ENCODE measurements at places on chromosomes 7 and 10.
A peak's percentile ranks its signal among the peaks of the same experiment; 100 is the strongest.

- no peak for DNase-seq
These were observed 39.4 kb downstream of the PLXNA4 start for GRCh38 chr7:132536654-132537395.

DNA sequence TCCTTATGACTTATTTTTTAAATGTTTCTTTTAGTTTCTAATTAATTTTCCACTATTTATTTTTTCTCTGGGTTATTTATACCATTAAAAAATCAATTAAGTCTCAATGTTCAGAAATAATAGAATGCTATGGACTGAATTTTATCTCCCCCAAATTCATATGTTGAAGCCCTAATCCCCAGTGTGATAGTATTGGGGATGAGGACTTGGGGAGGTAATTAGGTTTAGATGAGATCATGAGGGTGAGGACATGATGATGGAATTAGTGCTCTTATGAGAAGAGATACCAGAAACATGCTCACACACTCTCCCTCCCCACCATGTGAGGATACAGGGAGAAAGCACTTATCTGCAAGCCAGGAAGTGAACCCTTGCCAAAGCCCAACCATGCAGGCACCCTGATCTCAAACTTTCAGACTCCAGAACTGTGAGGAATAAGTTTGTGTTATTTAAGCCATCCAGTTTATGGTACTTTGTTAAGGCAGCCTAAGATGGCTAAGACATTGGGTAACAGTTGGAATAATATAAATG is 202.6 kb downstream of the MDFIC start:
- no peak for DNase-seq

DNA sequence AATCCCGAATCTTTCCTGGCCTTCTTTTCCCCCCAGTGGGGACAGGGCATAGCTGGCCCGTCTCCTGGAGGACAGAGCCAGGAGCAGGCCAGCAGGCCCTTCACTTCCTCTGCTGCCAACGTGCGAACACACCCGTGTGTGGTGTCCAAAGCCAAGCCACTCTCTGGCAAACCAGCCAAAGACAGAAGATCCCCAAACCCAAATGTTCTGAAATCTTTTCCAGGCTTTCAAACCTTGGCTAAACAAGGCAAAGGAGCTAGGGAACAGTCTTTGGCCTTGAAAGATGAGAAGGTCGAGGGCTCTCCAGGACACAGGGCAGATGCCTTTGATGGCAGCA is 63.0 kb downstream of the PROSER2 start:
- no peak for DNase-seq

- DNase-seq: no peak
These were observed 33.2 kb downstream of the ABCC2 start for GRCh38 chr10:99815621-99816020.

DNA sequence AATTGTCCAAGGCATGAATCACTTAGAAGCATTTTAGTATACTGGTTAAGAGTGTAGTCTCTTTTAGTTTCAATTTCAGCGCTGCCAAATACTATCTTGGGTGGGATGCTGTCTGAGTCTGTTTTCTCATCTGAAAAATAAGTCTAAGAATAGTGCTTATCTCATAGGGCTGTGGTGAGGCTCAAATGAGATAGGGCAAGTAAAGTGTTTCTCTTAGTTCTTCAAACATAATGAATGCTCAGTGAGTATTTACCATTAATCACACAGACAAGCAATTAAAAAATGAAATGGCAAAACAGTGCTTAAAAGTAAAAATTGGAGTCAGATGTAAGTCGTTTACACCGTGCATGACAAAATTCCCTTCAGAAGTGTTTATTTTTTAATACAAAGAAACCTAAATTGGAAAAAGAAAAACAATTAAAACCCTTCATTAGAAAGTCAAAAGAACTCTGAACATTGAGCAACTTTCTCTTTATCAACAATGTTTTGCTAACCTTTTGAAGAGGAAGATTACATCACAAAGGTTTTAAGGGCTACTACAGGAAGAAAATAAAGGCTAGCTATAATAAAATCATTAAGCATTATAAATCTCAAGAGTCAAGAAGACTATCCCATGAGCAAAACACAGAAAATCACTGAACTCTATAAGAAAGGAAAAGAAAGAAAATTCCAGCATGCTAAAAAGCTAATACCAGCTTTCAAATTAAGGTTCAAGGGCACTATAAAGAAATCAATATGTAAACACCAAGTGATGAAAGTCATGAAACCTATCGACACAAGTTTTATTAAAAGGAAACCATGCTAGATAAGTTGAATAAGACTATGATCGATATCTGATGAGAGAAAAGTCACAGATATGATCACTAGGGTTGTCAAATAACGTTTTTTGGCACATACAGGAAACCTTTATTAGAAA is 45.6 kb upstream of the C1GALT1 start:
- no peak for DNase-seq

GRCh38 chr7:158320328-158320727 is 267.3 kb downstream of the PTPRN2 start:
- no peak for DNase-seq

- DNase-seq: no peak
These were observed 1.2 kb upstream of the ZNF655 start for GRCh38 chr7:99557196-99557607.

GRCh38 chr10:127423218-127423915 is 125.7 kb upstream of the NPS start:
- no peak for DNase-seq

DNA sequence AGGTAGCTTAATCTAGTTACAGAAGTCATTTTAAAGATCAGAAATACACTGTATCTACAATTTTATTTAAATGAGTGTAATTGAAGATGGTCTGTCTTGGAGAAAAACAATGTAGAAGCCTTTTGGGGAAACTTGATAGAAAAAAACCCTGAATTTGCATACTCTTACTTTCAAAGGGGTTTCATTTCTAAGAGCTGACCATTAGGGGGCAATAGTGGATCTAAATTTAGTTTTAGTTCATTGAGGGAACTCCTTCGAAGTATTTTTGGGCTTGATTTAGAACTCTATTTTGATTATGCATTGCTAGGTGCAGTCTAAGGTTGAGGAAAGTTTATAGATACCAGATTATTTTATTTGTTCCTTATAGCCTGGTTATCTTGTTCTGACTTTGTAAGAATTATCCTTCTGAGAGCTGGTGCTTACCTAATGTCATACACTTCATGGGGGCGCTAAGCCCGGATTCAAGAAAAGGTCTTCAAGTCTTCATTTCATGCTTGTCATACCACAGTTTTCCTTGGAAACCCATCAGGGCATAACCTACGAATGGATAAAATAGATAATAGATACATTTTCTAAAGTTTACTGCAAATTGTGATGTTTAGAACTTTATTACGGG is 69.1 kb upstream of the MXI1 start:
- peak; percentile 54 for DNase-seq

GRCh38 chr10:79102498-79102874 is 33.7 kb downstream of the ZMIZ1 start:
- DNase-seq: peak; percentile 71

- DNase-seq: peak; percentile 65
These were observed 35.4 kb downstream of the C7orf25 start for GRCh38 chr7:42876182-42877068.

GRCh38 chr7:5708271-5708670 is 73.2 kb downstream of the RNF216 start:
- no peak for DNase-seq

- DNase-seq: peak; percentile 20
These were observed 43.8 kb upstream of the RABGEF1 start for GRCh38 chr7:66696774-66697191.

GRCh38 chr7:154960063-154960790 is 42.7 kb downstream of the PAXIP1 start:
- DNase-seq: no peak

- peak; percentile 1 for DNase-seq
These were observed 312.0 kb downstream of the WDR37 start for GRCh38 chr10:1367938-1368841.

DNA sequence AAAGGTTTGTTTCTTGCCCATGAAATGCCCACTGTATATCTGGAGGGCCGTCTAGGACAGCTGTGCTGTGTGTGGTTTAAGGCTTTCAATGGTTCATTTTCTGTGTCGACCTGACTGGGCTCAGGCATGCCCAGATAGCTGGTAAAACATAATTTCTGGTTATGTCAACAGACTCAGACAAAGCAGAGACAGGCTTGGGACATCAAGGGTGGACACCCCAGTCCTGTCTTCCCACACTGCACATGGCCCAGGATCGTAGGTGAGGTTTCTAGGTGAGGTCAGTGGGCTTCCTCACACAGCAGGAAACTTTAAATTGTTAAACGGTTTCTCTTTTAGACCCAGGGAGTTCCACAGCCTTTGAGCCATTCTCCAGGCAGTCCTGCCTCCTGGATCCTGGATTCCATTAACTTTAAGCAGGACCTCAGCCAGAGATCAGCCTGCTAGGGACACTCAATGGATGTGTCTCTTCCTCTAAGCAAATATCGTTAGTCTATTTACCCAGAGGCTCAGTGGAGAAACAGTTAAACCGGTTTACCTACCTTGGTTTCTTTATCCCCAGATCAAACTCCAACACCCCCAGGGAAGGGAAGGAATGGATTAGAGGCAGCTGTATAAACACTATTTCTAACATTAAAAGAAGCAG is 66.4 kb downstream of the ST8SIA6 start:
- DNase-seq: peak; percentile 31

DNA sequence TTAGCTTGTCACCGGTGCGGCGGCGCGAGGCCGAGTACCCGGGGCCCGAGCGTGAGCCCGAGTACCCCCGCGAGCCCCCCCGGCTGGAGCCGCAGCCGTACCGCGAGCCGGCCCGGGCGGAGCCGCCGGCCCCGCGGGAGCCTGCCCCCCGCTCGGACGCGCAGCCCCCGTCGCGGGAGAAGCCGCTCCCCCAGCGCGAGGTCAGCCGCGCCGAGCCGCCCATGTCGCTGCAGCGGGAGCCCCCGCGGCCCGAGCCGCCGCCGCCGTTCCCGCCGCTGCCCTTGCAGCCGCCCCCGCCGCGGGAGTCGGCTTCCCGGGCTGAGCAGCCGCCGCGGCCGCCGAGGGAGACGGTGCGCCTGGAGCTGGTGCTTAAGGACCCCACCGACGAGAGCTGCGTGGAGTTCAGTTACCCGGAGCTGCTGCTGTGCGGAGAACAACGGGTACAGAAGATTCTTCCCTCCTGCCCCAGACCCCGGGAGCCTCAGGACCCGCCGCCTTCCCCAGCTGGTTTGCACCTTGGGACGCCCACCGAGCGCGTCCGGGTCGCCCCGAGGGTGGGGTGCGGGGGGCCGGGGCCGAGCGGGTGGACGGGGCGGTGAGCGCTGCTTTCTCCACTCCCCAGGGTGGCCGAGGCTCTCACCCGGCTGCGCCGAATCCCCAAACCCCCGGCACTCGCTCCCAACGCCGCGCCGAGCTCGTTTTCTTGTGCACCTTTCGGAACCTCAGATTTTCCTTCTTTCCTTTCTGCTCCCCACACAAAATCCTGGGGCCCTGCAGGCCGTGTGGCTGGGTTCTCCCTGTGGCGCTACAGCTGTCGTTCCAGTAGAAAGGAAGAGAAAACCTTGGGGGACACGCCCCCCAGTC is 708 bp downstream of the UBN2 start:
- peak; percentile 46 for DNase-seq

GRCh38 chr10:79947083-79947415 is 1.9 kb downstream of the SFTPD start:
- no peak for DNase-seq

DNA sequence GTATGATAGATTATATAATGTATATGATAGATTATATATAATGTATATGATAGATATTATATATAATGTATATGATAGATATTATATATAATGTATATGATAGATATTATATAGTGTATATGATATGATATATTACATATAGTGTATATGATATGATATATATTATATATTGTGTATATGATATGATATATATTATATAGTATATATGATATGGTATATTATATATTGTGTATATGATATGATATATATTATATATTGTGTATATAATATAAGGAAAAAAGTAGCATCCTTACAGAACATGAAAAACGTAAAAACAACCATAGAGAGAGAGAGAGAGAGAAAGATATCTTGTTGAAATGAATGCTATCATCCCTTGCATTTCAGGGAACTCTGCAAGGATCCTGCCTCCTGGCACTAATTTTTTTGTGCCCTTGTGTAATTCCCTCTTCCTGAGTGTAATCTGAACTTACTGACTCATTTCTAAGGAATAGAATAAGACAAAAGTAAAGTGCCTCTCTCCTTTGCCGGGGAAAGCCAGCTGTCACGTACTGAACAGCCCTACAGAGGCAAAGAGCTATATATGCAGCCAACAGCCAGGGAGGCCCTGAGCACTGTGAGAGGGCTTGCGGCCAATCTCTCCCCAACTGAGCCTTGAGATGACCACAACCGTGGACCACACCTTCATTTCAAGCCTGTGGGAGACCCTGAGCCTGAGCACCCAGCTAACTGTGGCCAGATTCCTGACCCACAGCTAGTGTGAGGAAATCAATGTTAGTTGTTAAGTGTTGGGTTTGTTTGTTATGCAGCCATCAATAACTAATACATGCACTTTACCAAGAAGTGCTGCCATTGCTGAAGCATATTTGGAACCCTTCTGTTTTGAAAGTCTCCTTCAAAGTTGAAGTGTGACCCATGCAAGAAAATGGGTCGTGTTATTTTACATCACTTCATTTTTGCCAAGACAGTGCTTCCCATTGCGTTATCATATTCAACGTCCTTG is 61.1 kb upstream of the EZH2 start:
- DNase-seq: no peak

- no peak for DNase-seq
These were observed 145.9 kb downstream of the ARID5B start for GRCh38 chr10:62047228-62047892.

- DNase-seq: no peak
These were observed 22.3 kb upstream of the PRRT4 start for GRCh38 chr7:128383776-128384175.

GRCh38 chr7:94212160-94212559 is 182.5 kb upstream of the COL1A2 start:
- no peak for DNase-seq

GRCh38 chr10:105284476-105285215 is 643.6 kb downstream of the SORCS3 start:
- no peak for DNase-seq

GRCh38 chr7:75905785-75906604 is 9.0 kb upstream of the POR start:
- DNase-seq: peak; percentile 36

- DNase-seq: no peak
These were observed 15.3 kb downstream of the EPHB6 start for GRCh38 chr7:142870147-142870559.

DNA sequence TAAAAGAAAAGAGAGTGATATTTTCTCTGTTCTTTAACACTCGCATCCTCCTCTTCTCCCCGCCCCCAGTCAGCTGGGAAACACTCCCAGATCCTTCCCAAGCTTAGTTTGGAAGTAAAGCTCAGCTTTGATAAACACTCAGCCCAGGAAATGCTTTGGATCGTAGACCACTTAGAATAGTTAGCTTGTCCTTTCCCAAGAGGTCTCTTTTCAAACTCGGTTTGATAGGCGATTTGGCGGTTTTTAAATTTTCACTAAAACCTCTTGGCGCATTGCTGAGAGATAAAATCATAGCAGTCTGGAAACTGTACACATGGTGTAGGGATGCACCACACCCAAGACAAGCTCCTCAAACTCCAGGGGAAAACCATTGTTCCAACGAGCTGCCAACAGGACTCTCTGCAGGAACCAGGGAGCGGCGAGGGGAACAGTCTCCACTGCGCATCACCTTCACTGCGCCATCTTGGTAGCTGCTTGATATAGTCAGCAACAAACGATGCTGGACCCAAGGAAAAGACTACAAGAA is 22.3 kb downstream of the SMURF1 start:
- no peak for DNase-seq
